ENCODE measurements at places on chromosomes 6 and 20. TPM values are rescaled to one million over a fixed set of nuclear protein-coding genes. Genes with fewer than 3 reads are reported as not detected.

Gene HLA-DRB1
- total RNA-seq: not detected

- DNase-seq: peak; percentile 79
These were observed 94.2 kb upstream of the KCNK16 start for GRCh38 chr6:39416728-39417127.

GRCh38 chr6:162681447-162681846 lies 46.1 kb downstream of the PRKN start:
- no peak for DNase-seq

DNA sequence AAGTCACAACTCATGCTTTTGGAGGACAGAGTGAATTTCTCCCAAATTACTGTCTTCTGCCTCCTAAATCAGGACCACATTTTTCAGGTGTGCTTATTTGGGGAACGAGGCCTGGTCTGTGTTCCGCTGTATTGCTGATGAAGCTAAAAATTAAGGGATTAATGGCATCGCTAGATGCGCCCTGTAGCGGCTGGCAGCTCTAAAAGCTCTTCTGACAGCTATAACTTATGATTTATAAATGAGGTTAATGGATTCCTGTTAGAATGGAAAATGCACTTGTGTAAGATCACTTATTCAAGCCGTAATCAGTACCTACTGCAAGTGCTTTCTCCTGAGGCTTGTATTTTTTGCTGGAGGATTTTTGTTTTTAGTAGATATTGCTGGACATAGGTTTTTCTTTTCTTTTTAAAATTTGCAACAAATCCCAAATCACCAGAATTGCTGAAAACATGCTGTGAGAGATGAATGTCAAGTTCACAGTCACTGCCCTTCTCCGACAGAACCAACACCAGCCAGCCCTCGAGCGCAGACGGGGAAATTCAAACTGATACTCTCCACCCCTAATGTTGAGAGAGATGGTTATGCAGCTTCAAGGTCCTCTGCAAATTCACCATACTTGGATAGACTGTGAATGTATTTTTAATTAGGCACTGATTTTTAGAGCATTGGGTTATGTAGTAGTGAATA lies 49.1 kb downstream of the AKAP12 start:
- DNase-seq: no peak

Gene TPD52L1
- total RNA-seq: 48.5 TPM

Gene MOG
- not detected for total RNA-seq

GRCh38 chr6:116465246-116465645 lies 4.1 kb downstream of the CALHM6 start:
- DNase-seq: no peak

Gene BPI
- not detected for total RNA-seq

Gene CLVS2
- not detected for total RNA-seq

Gene MRPL2
- 54.7 TPM for total RNA-seq

Gene TCF21
- 20.4 TPM for total RNA-seq

- DNase-seq: no peak
These were observed 555 bp upstream of the ZBTB46 start for GRCh38 chr20:63831646-63831992.

DNA sequence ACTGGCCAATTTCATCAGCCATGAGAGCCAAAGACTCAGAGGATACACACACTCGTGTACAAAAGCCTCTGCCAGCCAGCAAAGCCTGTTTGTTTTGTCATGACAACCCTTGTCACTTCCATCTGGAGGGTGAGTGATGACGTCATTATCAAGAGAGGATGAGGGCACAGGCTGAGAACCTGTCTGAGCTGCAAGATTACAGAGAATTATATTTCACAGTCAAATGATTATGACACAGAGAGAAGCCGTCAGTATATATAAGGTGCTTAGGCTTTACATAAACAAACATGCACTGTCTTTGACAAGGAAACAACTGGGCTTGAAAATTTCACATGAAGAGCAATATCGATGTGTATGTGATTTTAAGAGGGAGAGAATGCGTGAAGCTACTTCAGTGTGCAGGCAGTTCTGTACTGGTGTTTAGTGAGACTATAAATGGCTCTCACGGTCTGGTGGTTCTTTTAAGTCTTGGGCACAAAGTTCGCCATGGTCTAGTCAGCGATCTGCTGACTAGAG lies 36.5 kb upstream of the BCLAF1 start:
- no peak for DNase-seq

- no peak for DNase-seq
These were observed 197.6 kb downstream of the DTNBP1 start for GRCh38 chr6:15465212-15465611.

Measured in MG63 (cell line).